CD4-positive, alpha-beta T cell treated with Interleukin-1 beta for 1 hour (primary cell): ENCODE measurements at places on chromosomes 11 and 22.

DNA sequence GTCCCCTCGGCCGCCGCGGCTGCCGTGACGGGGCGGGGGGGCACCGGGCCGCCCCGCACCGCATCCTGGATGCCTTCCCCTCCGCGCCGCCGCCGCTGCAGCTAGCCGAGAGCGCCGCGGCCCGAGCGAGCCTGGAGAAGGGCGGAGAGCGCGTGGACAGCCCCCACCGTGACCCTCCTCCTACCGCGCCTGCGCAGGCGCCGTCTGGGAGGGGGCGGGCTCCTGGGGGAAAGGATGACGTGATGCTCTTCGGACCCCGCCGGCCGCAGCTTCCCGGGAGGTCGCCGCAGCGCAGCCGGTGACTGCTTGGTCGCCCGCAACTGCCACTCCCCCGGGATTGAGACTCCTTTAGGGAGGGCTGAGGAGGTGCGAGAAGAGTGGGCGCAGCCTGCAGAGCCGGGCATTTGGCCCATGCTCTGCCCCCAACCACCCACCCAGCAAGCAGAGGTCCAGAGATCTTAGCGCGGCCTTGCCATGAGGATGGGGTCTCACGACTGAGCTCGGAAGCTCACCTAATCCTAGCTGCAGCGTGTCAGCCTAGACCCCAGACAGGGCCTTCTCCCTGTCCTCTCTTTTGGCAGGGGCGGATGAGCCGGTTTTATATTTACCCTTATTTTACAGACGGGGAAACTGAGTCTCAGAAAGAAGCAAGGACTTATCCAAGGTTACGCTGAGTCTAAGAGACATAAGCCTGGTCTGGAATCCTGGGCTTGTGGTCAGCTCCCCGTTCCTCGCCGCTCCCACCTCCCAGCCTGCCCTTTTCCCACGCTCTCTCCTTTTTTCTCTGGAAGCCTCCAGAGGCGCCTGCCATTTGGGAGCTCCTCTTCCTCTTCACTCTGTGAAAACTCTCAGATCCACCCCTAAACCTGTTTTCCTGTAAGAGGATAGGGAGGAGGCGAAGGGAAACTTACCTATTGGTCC is at the start of gene DENND5A:
DENND5A (minus strand) TSS at position 140 of the 921 bp plus-strand sequence. CDS start 281 bp downstream, outside the sequence.
- peak; percentile 73 for DNase-seq

- DNase-seq, result no peak
These were observed 14.1 kb upstream of the NUP50 start for GRCh38 chr22:45149671-45150070.

GRCh38 chr22:35631597-35631996 is 14.5 kb upstream of the MB start:
- DNase-seq, result peak; percentile 38

- DNase-seq, result no peak
These were observed 53.5 kb upstream of the SLC35C1 start for GRCh38 chr11:45751430-45751829.

DNA sequence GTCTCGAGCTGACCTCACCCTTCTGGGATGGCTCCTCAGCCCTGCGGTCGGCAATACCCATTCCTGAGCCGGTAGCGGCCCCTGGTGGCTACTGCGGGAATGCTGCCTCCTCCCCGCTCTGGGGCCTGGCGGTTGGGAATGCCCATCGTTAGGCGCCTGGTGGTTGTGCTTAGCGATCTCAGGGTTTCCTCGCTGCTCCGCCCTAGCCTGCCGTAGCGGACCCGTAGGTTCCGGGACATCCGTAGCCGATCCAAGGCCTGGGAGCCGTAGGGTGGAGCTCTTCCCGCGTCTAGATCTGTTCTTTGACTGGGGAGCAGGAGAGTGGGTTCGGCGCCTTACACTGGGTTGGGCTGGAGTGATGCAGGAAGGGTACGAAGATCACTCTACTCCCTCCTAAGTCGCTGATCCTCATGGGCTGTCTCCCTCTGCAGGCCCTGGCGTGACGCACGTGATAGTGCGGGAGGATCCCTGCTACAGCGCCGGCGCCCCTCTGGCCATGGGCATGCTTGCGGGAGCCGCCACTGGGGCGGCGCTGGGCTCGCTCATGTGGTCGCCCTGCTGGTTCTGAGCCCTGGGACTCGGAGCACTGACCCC is 14.8 kb downstream of the PLEKHB1 start:
- peak; percentile 86 for DNase-seq

- DNase-seq, result no peak
These were observed 715 bp upstream of the PRR5 start for GRCh38 chr22:44701187-44701790.

DNA sequence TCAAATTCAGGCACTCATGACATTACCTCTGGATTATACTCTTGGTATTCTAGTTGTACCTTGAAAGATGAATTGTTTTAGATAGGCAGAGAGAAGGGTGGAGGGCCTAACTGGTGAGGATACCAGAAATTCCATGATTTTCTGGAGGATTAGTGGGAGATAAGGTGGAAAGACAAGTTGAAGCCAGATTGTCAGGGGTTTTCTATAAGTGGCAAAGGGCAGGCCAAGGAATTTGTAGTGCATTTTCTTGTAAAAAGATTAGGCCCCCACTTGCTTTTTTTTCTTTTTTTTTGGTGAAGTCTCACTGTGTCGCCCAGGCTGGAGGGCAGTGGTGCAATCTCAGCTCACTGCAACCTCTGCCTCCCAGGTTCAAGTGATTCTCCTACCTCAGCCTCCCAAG is 28.4 kb upstream of the PRDM10 start:
- DNase-seq, result no peak

- DNase-seq, result no peak
These were observed 69.7 kb downstream of the APIP start for GRCh38 chr11:34846467-34846866.

- no peak for DNase-seq
These were observed 7.0 kb downstream of the OR9G1 start for GRCh38 chr11:56705784-56706396.

GRCh38 chr22:46373159-46373558 is 37.6 kb downstream of the TRMU start:
- peak; percentile 54 for DNase-seq

GRCh38 chr11:48036011-48036410 is 55.7 kb downstream of the PTPRJ start:
- no peak for DNase-seq

- no peak for DNase-seq
These were observed 26.4 kb downstream of the SCN4B start for GRCh38 chr11:118126082-118126838.

- DNase-seq, result no peak
These were observed 57.9 kb downstream of the NECTIN1 start for GRCh38 chr11:119671051-119671450.

DNA sequence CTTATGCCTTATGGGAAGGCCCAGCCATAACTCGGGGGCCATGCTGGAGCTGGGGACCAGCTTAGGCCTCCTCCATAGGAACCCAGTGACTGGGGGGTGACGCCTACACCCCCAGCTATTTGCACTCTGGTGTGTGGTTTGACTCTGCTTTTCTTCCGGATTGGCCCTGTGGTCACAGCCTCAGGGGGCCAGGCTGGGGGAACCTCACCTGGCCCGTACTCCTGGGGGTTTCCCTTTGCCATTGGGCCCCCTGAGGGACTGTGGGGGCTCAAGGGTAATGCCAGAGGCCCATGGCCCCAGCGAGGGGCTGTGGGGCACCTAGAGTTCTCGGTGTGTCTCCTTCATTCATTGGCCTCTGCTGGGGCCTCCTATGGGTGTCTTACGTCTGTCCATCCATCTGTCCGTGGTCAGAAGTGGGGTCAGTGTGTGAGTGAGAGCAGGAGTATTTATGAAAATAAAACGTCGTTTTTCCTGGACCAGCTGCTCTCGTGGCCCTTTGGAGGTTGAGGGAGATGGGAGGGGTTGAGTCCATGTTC is 6.3 kb upstream of the SH3BP1 start:
- peak; percentile 67 for DNase-seq

DNA sequence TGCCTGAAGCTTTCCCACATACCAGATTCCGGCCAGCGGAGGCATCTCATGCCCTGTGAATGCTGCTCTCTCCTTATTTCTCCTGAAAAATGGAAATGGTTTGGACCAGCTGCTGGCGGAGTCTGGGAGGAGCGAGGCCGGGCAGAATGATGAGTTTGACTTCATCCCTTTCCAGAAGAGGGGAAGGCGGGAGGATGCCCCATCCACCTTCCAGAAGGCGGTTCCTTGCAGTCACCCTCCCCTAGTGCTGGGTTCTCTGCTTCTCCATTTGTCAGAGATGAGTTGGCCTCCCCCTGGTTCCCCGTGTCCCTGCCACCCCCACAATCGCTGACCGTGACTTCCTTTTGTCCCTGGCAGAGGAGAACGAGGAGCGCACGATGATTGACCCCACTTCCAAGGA is 75.6 kb downstream of the PARVB start:
- DNase-seq, result no peak

DNA sequence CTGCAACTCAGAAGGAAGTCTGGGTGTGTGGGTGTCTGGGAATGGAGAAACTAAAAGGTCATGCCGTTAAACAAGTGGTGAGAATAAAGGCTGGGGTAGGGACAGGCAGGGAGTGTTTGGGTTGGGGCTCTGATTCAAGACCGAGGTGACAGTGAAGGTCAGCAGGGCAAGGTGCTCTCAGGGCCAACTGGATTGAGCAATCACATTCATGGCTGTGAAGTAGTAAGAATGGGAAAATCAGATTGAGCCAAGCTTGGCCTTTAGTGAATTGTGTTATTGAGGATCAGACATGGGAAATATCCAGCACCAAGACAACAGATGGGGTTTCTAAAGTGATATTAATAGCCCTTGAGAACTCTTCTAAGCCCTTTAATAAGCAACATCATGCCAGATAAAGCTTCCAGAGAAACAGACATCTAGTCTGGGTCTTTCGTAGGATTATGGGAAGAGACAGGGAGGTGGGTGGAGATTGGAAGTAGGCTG is 24.3 kb downstream of the SCN3B start:
- no peak for DNase-seq

GRCh38 chr11:64324692-64325469 is 7.0 kb downstream of the PRDX5 start:
- no peak for DNase-seq

- no peak for DNase-seq
These were observed 40.5 kb downstream of the KREMEN1 start for GRCh38 chr22:29113319-29113718.

DNA sequence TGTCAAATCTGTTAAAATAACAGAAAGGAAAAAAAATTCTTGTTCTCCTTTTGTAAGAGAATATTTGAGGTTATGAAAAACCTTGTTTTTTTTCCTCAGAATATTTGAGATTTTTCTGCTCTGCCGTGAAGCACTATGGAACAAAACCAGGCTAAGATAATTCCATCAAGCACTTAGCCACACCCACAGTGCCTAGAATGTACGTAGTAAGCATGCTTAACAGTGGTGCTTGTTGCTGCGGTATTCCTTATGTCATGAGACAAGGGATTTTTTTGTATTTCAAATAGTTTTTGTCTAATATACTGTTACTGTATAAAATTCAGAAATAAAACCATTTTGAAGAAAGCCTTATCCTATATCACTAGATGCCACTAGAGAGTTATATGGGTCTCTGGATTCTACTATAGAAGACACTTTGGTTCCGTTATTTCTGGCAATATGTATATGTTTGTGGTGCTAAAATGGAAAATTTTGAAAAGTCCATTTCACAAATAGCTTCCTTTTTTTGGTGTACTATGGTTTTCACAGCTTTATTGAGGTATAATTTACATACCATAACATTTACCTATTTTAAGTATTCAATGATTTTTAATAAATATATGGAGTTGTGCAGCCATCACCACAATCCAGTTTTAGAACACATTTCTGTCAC is 23.7 kb downstream of the PDHX start:
- DNase-seq, result no peak

DNA sequence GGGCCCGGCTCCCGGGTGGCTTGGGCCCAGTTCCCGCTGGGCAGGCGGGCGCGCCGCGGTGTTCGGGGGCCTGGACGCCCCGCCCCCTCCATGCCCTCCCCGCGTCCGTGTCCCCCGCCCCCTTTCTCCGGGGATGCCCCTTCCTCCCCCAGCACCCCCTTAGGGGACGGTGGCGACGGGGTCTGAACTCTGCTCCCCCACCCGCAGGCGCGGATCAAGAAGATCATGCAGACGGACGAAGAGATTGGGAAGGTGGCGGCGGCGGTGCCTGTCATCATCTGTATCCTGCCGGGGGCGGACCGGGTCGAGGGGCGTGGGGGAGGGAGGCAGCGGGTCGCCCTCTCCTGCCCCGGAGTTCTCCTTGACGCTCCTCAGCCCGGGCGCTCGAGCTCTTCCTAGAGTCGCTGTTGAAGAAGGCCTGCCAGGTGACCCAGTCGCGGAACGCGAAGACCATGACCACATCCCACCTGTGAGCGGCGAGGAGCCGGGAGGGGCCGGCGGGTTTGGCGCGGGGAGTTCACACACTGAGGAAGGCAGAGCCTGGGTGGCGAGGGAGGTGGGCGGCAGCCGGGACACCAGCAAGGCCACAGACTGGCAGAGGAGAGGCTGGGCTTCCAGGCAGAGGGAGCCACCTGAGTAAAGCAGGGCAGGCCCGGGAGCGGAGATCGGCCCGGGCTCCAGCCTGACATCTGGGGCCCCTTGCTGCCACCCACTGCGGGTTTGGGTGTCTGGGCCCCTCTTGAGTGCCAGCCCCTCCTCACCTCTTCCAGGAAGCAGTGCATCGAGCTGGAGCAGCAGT is 546 bp downstream of the DRAP1 start:
- peak; percentile 66 for DNase-seq

GRCh38 chr22:45889539-45890350 is 87.2 kb downstream of the WNT7B start:
- DNase-seq, result no peak

DNA sequence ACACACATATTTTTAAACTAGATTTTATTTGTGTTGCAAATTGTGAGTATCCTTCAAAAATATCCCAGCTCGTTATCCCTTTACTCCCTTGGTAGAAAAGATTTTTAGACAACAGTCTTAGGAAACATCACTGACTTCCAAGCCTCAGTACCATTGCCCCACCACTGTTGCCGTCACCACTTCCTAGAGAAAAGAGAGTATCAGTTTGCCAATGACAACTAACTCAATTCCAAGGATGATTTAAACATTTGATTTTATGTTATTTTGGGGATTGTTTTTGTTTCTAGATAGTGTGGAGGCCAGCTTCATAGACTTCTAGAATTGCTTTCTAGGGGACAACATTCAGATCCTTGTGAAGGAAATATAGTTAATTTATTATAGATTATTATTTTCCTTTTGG is 274.0 kb upstream of the MPPED2 start:
- no peak for DNase-seq

GRCh38 chr22:44667829-44668189 is 34.2 kb upstream of the PRR5 start:
- DNase-seq, result peak; percentile 66

DNA sequence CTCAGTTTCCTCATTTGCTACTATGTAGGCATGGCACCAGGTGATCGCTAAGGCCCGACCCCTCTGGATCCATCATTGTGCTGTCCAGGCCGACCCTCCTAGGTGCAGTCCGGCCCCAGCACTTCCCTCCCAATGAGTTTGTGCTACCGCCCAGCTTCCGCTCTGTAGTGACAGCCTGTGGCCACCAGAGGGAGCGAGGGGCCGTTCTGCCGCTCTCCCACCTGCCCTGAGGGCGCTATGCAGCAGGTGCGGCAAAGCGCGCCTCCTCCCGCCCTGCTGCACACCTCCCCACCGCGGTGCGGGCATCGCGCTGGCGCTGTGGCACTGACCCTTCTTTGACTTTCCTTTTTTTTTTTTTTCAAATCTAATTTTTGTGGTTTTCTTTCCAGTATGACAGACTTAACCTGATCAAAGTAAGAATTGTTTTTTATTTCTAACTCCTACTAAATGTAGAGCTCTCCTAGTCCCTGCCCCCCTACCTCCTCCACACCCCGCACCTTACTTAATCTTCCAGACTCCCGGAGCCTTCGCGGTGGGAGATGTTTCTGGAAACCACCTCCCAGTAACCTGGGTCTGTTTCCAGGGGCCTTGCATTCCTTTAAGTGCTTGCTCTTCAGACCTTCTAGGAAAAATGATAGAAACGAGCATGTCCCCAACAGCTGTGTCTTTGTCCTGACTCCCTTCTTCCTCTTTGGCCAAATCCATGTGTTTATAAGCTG is 73.7 kb downstream of the SCN3B start:
- peak; percentile 61 for DNase-seq

GRCh38 chr22:35330258-35330861 is 30.7 kb downstream of the TOM1 start:
- peak; percentile 56 for DNase-seq
